Activated naive CD8-positive, alpha-beta T cell treated with anti-CD3 and anti-CD28 coated beads, Interleukin-2, amount 50 U/mL, for 16 hours (primary cell): ENCODE measurements at places on chromosomes 1 and 21.

DNA sequence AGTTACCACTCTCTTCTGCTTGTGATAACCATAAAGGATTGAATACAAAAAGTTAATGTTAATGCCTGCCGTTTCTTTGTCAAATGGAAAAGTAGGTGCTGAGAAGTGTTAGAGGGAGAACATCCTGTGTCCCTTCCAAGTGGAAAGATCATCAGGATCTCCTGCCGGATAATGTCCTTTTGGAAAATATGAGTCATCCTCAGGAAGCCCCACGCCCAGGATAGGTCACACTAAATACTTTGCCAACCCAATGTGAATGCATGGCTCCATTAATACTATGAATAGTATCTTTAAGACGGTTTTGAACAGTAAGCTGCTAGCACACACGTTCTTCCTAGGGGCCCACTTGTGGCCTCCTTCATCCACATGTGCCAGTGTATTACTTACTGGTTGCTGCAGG lies 279.5 kb downstream of the ZNF326 start:
- no peak for DNase-seq

- DNase-seq = no peak
These were observed 203.7 kb upstream of the C1orf87 start for GRCh38 chr1:60277269-60277668.

GRCh38 chr1:67051196-67051595 lies 2.8 kb downstream of the SLC35D1 start:
- DNase-seq = no peak

DNA sequence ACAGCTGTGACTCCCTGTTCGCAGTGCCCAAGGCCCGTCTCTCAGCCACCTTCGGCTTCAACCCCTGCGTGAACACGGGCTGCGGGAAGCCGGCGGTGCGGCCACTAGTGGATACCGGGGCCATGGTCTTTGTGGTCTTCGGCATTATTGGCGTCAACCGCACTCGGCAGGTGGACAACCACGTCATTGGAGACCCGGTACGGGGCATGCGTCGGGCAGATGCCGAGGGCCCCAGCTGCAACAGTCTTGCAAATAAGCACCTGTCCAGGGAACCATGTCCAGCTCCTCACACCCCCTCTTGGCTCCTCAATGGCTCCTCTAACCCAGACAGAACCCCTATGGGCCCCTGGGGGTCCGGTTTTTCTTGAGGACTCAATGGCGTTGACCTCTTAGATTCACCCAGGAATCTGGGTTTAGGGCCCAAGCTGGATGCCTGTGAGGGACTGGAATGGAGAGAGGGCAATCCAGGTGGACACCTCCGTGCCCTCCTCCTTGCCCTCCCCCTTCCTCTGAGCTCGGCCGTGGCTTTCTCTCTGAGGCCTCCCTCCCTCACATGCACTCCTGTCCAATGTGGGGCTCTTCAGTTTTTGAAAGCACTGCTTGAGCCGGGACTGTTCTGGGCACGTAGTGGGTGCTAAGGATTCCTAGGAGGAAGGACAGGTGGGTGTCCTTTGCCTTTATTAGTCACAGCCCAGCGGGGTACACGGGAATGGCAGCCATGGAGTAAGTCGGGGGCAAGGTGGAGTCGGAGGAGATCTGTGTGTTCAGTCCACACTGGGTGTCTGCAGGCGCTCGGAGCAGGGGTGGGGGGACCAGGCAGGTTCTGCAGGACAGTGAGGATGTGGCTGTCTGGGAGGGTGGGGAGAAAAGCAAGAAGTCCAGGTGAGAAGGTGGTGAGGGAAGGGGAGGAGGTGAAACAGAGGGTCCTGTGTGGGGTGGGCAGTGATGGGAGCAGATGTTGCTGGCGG lies 51.1 kb downstream of the DISP3 start:
- DNase-seq = no peak

DNA sequence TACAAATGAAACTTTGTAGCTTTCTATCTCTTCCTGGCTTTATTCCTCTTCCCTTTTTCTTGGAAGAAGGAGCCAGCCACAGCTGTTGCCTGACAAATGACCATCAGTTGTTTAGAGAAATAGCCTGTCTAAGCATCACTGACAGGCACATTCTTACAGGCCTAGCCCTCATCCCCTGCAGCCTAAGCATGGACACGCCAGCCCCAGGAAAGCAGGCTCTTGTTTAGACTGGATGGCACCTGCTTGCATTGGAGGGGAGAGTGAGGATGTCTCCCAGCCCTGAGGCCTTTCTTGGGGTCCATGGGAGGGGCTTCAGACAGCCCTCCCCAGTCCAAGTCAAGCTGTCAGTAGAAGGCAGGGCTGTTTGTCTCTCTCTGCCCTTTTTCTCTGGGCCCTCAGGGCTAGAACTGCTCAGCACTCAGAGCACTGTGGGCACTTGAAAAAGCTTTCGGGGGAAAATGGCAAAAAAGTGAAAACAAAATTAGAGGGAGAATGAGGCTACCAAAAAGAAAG lies 282.5 kb upstream of the PLXNA2 start:
- no peak for DNase-seq

DNA sequence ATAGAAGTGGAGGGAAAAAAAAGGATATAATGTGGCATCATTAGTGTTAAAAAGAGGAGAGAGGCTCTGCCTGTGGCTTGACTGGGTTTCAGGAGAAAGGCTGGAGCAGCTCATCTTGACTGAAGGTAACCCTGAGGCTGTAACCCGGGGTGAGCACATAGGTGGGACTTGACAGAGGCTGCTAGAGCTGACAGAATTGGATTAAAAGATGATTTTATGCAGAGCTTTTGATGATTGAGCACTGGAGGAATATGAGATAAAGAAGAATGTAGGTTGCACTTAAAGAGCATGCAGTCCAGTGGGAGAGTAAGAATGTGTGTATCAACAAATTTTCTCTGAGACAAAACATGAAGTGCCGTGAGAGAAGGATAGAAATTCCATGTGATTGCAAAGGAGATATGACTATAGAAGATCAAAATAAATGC lies 17.3 kb downstream of the LAMC1 start:
- DNase-seq = no peak

- no peak for DNase-seq
These were observed 14.5 kb upstream of the APP start for GRCh38 chr21:26185021-26185420.

DNA sequence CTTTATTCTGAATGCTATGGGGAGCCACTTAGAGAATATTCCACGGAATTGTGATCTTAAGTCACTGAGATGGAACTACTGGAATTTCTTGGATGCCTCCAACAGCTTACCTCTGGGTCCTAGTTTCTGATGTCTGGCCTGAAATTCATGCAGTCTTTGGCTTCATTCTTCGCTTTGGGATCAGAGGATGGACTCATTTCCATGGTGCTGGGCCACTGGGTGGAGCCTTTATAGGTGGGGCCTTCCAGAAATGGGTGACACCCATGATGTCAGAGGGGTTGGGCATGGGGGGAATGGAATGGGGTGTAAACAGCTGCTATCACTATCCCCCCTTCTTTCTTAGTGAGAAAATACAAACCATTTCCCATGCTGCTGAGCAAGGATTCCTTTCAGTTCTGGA lies 73.7 kb upstream of the FGGY start:
- DNase-seq = no peak

DNA sequence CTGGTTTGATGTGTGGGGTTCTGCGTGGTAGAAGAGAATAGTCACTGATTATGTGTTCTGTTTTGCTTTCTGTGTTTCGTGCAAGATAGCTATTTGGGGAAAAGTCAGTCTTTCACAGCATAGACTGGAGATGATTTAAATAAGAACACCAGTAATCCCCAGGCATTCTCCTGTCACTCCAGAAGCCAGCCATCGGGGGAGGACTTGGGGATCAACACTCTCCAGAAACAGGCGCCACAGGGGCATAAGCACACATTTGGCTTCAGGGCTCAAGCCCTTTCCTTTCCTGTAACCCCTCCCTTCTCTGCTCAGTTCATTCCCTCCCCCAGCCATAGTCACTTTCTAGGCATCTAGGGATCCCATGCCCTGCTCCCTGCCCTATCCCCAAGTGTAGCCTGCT lies 97.3 kb upstream of the BEND5 start:
- DNase-seq = no peak

DNA sequence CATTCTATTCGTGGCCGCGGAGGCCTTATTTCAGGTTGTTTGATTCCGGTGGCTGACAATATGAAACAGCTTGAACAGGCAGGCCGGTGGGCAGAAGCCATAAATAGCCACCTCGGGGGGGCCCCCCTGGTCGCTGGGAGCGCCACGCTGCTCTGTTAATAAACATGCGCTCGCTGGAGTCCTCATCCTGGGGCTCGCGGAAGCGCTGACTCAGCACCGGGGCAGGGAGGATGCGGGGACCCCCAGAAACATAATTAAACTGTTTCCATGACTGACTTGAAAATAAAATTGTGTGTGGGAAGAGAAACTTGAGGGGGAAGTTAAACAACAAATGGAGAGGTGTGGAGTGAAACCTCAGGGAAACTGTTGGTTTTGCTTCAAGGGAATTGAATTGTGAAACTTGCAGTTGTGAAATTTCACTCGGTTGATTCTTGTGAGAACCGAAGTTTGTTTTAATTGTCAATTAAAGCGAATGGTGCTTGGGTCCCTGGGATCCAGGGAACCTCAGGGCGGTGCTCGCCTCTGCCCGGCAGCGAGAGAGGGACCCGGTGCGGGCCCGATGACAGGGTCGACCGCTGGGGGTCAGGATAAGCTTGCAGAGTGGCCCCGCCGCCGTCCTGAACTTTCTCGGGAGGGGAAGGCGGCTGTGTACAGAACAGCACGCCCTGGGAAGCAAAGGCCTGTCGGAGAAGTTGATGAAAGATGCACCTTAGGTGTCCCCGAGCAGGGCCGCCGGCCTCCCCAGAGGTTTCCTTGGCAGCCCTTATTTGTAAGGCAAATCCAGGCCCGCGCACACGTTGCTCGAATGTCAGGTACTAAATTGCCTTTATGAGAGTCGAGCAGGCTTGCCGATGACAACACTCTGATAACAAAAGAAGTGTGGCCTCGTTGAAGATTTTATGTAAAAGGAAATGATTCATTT lies 176.9 kb upstream of the LMO4 start:
- DNase-seq = peak; percentile 35

GRCh38 chr1:47870946-47871676 lies 126.1 kb downstream of the TRABD2B start:
- DNase-seq = no peak

- DNase-seq = no peak
These were observed 14.5 kb upstream of the ERRFI1 start for GRCh38 chr1:8040586-8040985.

DNA sequence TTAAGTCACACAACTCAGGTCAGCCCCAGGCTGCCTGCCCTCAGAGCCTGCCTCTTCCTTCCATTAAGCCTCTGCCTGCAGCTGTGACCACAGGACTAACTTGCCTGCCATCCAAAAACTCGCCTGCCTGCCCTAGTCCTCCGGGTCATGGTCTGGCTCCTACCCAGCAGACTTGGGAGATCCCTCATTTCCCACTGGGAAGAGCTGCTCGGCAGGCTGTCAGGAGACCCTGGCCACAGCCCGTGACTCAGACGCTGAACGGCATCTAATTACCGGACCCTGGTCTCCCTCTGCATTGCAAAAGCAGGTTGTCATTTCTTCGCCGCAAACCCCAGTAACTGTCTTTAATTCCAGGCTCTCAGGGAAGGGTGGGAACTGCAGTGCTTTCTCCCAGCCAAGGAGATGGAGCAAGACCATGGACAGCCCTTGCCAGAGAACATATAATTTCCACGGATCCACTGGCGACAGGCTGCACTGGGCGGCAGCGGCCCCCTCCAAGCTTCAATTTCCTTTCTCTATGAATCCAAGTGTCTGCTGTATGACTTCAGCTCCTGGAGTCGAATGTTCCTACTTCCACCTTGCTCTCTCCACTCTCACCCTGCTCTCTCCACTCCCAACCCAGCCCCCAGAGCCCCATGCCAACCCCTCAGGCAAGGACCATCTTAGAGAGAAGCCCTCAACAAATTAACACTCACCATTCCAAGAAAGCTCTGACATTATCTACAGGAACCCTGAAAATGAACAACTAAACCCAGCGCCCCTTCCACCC lies 20.4 kb downstream of the OLFML2B start:
- no peak for DNase-seq

DNA sequence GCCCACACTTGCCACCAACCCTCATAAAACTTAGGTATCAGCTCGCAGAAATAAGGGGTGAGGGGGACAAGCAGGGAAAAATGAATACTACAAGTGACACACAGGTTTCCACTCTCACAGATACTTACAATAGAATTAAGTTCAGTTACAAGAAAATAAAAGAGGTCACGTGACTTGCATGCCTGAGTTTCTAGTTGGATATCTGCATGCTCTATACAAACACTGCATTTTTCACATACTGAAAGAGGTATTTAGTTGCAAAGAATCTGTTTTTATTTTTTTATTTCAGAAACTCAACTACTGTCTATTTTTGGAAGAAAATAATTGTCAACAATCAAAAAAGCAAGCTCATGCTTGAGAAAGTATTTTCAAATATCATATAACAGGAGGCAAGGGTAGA lies 43.5 kb downstream of the DPYD start:
- DNase-seq = no peak

DNA sequence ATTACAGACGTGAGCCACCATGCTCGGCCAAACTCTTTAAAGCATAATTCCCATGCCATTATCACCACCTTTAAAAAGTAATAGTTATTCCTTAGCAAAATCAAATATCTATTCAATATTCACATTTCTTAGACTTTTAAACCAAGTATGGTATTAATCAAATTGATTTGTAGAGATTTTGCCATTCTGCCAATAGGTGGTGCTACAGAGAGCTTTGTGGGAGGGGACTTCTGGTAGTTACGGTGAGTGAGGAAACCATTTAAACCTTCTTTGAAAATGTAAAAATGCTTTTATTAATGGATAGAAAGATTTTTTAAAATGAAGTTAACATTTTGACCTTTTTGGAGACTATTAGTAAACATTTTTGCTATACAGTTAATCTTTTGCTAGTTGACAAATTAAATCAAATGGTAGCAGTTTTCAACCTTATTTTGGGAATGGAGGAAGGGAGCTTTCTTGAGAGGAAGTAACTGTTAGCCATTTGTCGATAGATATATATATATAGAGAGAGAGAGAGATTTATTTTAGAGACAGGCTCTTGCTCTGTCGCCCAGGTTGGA lies 19.3 kb downstream of the IARS2 start:
- no peak for DNase-seq

DNA sequence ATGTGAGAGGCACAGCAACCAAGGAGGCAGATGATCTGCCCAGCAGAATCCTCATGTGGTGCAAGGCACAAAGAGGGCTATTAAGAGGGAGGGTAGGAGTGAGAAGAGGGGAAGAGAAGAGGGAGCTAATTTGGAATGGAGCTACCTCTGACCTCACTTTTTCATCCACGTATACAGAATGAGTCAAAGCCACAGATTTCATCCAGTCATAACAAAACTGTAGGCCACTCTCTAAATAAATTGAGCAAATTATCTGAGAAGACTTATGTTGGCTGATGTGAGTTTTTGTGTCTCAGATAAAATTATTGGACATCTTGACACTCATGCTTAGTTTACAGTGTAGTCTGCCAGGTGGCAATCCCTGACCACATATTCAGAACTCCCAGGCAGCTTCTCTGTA lies 325.6 kb downstream of the TTLL7 start:
- DNase-seq = no peak
